ENCODE measurements at places on chromosomes 12 and 14.

DNA sequence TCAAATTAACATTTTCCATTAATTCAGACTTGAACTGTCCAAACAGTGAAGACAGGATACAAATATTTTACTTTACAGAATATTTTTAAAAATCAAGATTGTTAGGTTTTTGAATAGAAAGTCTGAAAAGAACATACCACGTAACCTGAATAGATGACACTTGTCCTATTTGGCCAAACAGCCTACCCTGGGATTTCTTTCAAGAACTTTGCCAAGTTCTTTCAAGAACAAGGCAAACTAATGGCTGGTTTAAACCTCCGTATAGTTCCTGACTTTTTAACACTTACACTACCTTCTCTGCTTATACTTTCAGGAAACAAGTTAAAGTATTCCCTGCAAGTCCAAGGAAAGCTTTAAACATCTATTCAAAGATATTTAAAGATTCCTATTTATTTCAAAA, 35.0 kb downstream of the MAP4K5 start:
- no peak for DNase-seq

- no peak for DNase-seq
Observed at GRCh38 chr12:123984903-123985302, 11.9 kb downstream of the ZNF664 start.

DNA sequence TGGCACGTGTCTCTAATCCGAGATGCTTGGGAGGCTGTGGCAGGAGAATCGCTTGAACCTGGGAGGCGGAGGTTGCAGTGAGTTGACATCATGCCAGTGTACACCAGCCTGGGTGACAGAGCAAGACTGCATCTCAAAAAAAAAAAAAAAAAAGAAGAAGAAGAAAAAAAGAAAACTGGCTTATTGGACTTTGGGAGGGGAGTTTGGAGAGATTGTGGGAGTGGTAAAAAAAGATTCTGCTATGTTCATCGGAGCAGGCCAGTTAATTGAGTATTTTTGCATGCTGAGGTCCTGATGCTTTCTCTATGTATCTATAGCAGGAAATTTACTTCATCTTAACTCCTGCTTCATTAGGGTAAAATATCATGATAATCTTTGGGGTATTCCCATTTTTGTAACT, 11.6 kb downstream of the CNOT2 start:
- no peak for DNase-seq

GRCh38 chr12:24113701-24114100, 164.2 kb upstream of the SOX5 start:
- DNase-seq, result no peak

DNA sequence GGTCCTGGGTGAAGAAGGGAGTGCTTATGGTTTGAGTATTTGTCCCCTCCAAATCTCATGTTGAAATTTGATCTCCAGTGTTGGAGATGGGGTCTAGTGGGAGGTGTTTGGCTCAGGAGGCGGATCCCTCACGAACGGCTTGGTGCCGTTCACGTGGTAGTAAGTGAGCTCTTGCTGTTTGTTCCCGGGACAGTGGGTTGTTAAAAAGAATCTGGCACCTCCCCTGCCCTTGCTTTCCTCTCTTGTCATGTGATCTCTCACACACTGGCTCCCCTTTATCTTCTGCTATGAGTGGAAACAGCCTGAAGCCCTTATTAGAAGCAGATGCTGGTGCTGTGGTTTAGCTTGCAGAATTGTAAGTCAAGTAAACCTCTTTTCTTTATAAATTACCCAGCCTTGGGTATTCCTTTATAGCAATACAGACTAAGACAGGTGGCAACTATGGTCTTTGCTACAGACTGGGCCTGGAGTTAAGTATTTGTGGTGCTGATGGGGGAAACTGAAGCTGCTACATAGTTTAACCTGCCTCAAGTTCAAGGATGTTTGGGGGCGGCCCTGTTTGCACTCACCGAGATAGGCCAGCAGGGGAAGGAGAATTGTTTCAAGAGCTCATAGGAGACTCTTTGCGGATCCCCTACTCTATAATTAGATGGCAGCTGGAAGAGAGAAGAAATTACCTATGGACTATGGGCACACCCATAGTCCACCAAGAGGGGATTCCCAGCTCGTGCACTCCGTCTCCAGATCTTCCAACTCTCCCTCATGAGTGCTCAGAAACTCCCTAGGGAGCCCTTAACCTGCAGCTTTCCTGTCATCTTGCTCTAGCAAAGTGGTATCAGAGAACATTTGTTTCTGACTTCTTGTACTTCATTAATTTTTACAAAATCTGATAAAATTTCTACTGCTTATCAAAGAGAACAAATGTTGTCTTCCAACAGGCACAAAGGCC, 164.6 kb downstream of the SLC15A5 start:
- no peak for DNase-seq

DNA sequence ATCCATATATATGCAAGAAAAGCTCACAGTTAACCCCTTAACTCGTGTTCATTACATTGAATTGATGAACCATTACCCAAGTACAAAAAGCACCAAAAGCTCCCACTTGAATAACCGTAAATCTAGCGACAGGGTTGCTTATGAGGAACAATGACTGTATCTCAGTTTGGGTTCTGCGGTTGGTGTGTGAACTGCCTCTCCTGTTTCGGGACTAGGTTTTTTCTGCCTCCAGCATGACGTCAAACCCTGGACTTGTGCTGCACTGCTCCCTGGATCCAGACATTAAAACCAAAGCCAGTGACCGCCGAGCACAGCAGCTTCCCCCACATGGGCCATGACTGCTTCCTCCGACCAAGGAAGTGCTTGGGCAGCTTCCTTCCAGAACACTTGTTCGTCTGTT, 77.7 kb downstream of the SETD3 start:
- no peak for DNase-seq

GRCh38 chr12:65278576-65279368, at the start of gene MSRB3:
MSRB3 (plus strand) TSS chr12:65278683; CDS start chr12:65308580, 29,897 bp downstream.
- DNase-seq, result no peak

Data from NCI-H2029 treated with DMSO at 0.1 percent for 48 hours (cell line).